GM12865 (cell line): ENCODE measurements at places on chromosomes 6 and 20.

GRCh38 chr6:37368961-37369320 is 15.2 kb downstream of the RNF8 start:
- no peak for DNase-seq

DNA sequence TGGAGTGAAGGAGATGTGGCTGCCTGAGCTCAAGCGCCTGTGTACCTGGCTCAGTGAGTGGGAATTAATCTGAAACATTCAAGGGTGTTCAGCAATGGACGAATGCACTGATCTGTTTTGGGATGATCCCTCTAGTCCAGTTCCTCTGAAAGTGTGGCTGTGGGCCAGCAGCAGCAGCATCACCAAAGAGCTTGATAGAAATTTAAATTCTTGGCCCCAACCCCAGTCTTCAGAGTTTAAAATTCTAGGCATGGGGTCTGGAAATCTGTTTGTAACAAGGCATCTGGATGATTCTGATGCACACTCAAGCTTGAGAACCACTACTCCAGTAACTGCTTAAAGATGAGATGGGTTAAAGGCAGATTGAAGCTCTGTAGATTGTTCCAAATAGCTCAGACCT is 59.2 kb downstream of the STMND1 start:
- DNase-seq = no peak

GRCh38 chr6:170107606-170108222 is 183.2 kb downstream of the DLL1 start:
- DNase-seq = no peak

- DNase-seq = no peak
Observed at GRCh38 chr20:13852306-13852705, 67.5 kb downstream of the NDUFAF5 start.

DNA sequence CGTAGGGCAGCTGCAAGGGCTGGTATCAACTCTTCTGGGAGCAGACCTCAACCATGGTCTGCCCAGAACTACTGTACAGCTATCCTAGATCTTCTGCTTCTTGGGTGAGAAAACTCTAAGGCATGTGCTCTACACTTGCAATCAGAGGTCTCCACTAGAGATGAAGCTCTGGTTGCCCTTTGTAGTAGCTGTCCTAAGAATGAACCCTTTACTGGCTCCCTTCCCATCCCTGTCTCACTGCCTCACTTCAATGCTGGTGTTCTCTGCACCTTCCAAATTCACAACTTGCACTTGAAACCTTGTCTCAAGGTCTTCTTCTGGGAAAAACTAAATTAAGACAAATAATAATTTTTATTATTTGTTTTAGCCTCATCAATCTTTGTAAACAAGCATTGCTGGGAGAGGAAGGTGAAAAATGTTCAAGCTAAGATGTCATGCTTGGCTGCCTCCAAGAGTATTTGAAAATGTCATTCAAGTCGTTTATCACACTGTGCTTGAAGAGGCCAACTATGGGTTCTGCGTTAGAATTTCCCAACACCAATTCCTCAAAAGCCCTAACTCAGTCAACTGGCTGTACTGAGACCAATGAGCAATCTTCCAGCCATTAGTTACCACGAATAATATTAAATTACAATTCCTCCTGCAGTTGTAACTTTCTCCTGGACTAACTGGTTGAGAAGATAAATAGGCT is 255.7 kb upstream of the PRND start:
- no peak for DNase-seq

- peak; percentile 62 for DNase-seq
Observed at GRCh38 chr20:36399147-36399968, 93.2 kb downstream of the DLGAP4 start.

GRCh38 chr6:124671324-124671723 is 290.9 kb upstream of the RNF217 start:
- no peak for DNase-seq

- DNase-seq = no peak
Observed at GRCh38 chr6:153575528-153575927, 444.4 kb upstream of the RGS17 start.

- DNase-seq = no peak
Observed at GRCh38 chr20:17990278-17990972, 21.6 kb downstream of the MGME1 start.

DNA sequence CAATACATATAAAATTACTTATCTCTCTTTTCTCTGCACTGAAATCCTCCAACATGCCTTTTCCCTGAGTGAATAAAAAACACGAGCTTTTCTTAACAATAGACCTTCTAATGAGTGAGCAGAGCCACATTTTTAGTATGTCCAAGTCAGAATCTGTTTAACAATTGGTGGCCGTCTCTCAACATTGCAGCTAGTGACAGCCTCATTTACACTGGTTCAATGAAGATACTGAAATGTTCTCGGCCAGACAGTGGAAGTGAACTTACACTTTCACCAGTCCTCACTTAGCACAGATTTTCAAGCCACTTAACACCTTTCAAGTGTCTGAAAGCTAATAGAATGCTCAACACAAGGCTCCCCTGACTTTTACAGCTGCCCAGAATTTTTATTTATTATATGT is 767.1 kb downstream of the KIF16B start:
- no peak for DNase-seq

DNA sequence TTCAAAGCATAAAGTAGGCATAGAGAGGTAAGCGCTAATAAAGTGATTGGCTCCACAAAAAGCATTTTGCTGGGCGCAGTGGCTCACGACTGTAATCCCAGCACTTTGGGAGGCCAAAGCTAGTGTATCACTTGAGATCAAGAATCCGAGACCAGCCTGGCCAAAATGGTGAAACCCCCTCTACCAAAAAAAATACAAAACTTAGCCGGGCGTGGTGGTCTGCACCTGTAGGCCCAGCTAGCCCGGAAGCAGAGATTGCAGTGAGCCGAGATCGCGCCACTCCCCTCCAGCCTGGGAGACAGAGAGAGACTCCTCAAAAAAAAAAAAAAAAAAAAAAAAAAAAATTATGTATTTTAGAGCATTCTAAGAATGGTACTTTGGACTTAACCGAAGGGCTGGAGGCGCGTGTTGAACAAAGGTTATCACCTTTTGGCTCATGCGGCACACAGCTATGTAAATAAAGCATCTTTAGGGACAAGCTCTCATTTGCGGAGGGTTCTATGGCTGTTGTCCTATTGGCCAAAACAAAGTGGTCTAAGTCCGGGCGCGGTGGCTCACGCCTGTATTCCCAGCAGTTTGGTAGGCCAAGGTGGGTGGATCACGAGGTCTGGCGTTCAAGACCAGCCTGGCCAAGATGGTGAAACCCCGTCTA is 17.4 kb downstream of the HFE start:
- peak; percentile 72 for DNase-seq

- DNase-seq = peak; percentile 12
Observed at GRCh38 chr20:23079016-23079351, 7.1 kb downstream of the CD93 start.

- peak; percentile 53 for DNase-seq
Observed at GRCh38 chr20:15475483-15475882, 1097.8 kb downstream of the KIF16B start.

- no peak for DNase-seq
Observed at GRCh38 chr6:1315560-1316386, 3.9 kb downstream of the FOXQ1 start.

DNA sequence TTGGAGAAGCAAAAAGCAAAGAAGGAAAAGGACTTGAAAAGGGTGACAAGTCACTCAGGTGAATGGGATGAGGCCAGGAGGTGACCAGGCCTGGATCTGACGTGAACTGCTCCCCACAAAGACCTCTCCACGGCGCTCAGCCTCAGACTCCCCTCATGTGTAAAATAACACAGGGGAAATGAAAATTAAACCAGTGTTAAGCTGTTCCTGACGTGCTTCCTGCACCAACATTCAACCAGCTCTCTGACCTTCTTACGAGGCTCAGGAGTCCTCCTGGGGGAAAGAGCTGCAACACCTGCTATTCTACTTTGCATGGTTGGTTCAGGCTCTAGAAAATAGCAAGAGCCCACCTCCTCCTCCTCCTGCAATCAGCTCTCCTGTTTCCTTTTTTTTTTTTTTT is 256.7 kb downstream of the ATXN1 start:
- DNase-seq = peak; percentile 62

- DNase-seq = no peak
Observed at GRCh38 chr6:107534571-107535141, 44.7 kb downstream of the SOBP start.

DNA sequence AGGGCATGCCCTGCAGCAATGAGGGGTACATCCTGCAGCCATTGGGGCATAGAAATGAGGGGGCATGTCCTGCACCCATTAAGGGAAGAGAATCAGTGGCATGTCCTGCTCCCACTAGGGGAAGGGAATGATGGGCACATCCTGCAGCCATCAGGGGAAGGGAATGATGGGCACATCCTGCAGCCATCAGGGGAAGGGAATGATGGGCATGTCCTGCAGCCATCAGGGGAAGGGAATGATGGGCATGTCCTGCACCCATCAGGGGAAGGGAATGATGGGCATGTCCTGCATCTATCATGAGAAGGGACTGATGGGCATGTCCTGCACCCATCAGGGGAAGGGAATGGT is 49.7 kb downstream of the PSMB1 start:
- no peak for DNase-seq

GRCh38 chr6:14396826-14397517 is 279.4 kb downstream of the CD83 start:
- peak; percentile 28 for DNase-seq

GRCh38 chr6:34092631-34093030 is 53.3 kb downstream of the GRM4 start:
- no peak for DNase-seq

GRCh38 chr6:135869857-135870256 is 18.4 kb downstream of the PDE7B start:
- no peak for DNase-seq

GRCh38 chr6:57226221-57226620 is 4.1 kb upstream of the RAB23 start:
- no peak for DNase-seq
